AG04449 (cell line): ENCODE measurements at places on chromosomes 2 and 18.

- no peak for DNase-seq
These were observed 22.4 kb downstream of the TWIST2 start for GRCh38 chr2:238870261-238870660.

DNA sequence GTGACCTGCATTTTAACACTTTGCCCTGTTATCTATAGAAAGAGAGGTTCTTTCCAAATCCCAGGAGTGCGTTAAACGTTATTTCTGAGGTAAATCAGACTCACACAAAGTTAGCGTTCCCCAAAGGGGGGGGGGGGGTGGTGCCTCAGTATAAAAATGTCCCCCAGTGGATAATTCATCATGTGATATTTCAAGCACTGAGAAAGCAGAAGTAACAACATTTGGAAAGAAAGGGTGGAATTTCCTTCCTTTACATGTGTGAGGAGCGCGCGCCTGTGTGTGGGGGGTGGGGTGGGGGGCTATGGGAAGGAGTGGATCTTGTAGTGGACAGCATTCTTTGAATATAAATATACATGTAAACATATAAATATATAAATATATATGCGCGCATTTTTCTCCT, 630.9 kb downstream of the NYAP2 start:
- DNase-seq, result no peak

- no peak for DNase-seq
These were observed 10.1 kb downstream of the TBC1D8 start for GRCh38 chr2:101140978-101141655.

DNA sequence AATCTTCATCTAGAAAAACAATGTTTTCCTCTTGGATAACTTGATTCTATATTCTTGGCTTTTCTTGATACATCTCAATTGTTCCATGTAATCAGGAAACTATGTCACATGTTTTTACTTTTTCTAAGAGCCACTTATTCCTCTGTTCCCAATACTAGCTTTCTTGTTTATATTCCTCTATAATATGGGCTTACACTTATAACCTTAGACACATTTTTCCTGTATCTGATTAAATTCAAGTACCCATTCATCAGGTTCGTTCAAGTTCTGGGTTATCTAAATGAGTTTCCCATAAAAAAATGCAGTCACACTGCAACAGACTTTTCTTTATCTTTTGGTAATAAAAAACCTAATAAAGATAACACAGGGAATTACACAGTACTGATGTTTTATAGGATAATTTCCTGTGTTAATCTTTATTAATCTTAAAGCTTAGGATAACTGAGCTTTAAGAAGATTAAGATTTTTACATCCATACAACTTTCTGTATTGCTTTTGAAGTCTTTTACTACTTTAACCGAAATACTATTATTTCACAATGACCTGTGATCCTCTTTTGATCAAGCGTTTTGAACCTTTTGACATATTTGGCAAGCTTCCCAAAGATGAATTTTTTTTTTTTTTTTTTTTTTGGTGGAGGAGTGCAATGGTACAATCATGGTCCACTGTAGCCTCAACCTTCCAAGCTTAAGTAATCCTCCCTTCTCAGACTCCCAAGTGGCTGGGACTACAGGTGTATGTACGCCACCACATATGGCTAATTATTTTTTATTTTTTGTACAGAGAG, 44.3 kb upstream of the C2orf66 start:
- no peak for DNase-seq

GRCh38 chr18:36411745-36412168, 114.2 kb downstream of the FHOD3 start:
- no peak for DNase-seq

- DNase-seq, result no peak
These were observed 168.1 kb downstream of the NRXN1 start for GRCh38 chr2:50863856-50864255.

GRCh38 chr2:129922571-129923264, 56.7 kb upstream of the RAB6C start:
- no peak for DNase-seq

DNA sequence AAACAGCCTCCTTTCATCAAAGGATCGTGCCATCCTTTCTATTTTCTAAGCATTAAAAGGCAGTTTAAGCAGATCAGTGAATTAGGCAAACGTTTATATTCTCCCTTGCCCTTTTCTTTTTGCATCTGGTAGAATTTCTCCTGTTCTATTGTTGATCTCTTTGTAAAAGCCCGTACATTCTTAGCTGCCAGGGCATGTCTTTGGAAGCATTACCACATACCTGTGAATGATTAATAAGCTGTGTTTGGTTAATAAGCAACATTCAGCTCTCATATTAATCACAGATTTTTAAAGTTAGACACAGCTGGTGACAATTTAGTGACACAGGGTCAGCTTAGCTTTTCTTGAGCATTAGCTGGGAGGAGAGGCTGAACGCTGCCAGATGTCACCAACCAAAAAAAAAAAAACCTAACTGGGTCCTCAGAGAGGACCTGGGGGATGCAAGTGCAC, 33.8 kb upstream of the CYP1B1 start:
- no peak for DNase-seq

DNA sequence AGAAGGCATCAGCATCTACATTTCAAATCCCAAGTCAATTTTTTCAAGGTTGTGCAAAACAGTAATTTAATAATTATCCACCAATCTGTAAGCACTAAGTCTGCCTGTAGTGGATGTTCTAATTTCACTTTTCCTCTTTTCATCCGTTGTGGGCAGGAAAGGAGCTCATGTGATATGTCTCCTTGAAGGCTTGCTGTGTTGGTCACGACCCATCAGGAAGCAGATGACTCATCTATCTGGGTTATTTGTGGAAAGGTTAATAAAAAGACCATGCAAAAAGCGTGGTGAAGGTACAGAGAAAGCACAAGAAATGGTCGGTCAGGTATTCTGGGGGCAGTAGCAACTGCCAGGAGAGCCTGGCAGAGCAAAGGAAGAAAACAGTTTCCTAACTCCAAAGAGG, 476.7 kb upstream of the RAB6C start:
- no peak for DNase-seq

- DNase-seq, result no peak
These were observed 23.6 kb upstream of the STAT4 start for GRCh38 chr2:191174442-191174841.

DNA sequence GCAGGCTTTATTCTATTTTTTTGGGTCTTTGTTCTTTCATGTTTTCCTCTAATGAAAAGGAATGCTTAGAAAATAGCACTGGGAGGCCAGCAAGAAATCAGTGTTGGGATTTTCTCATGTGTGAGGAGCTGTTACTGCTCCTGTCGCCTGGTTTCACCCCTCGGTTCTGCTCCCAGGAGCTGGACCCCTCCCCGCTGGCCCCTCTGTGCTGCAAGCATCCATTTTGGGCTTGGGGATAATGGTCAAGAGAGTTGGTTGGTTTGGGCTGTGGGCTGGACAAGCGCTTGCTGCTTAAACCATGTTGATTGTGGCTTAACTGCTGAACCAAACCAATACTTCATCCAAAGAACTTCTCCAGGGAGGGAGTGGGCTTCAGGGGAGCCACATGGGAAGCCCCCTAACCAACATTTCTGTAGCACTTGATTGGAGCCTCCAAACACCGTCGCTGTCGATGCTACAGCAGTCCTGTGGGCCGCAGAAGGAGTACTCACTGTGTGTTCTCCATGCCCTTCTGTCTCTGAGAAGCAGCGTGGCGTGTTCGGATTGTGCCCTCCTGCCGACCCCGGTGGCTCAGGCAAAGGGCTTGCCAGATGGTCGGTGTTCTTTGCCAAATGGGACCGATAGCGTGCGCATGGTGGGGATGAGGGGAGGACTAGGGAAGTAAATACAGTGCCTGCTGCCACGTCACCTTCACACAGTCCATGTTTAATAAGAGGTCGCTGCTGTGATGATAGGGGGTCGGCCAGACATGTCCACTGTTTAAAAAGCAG, 40.0 kb downstream of the AGAP1 start:
- no peak for DNase-seq

- no peak for DNase-seq
These were observed 90.7 kb downstream of the DDX1 start for GRCh38 chr2:15682354-15682753.

DNA sequence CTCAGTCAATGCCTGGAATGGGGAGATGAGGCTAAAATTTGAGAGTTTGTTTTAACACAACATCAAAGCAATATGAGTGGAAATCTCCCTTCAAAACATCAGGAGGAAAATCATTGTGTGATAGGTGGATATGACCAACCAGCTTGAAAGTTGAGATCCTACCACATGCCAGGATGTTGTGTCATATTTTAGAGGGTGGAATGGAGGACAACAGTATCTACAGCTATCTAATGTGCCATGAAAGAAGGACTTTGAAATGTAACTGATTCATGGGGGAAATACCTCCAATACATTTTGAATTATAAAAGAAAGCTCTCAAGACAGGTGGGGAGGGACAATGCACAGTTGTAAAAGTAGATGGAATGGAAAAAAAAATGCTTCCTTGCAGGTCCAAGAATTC, 87.8 kb downstream of the SP100 start:
- no peak for DNase-seq

DNA sequence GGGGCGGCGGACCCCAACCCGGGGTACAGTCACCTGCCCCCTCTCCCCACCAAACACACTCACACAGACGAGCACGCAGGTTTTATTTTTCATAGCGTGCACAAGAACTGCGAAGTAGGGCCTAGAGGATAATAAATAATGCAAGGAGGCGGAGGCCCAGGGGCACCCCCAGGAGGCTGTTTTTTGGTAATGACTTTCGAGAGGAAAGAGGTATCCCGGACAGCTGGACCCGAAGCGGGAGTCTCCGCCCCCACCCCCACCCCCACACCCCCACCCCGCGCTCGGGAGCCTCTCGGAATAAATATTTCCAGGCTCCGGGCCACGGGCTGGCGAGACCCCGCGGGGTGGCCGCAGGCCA, 3.4 kb downstream of the CYP26B1 start:
- DNase-seq, result no peak
